ELR (cell line): ENCODE measurements at places on chromosomes 7 and 10.
A peak's percentile ranks its signal among the peaks of the same experiment; 100 is the strongest.

- no peak for DNase-seq
Measured at GRCh38 chr10:97321032-97321803, 2.1 kb downstream of the FRAT1 start.

DNA sequence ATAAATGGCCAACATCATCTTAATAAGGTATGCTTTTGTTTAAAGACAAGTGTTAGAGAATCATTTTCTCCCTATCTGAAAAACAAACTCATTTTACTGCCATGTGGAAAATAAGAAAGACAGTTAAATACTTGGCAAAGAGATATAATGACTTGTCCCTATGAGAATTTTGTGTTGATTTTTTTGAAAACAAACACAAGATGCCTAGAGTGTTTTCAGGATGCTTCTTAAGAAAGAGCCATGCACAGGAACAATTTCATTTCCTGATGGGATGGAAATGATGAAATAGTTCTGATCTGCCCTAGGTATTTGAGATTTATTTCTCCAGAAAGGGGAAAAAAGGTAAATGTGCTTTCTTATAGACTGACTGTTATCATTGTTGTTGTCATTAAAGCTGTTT lies 237.5 kb upstream of the GNAI1 start:
- no peak for DNase-seq

DNA sequence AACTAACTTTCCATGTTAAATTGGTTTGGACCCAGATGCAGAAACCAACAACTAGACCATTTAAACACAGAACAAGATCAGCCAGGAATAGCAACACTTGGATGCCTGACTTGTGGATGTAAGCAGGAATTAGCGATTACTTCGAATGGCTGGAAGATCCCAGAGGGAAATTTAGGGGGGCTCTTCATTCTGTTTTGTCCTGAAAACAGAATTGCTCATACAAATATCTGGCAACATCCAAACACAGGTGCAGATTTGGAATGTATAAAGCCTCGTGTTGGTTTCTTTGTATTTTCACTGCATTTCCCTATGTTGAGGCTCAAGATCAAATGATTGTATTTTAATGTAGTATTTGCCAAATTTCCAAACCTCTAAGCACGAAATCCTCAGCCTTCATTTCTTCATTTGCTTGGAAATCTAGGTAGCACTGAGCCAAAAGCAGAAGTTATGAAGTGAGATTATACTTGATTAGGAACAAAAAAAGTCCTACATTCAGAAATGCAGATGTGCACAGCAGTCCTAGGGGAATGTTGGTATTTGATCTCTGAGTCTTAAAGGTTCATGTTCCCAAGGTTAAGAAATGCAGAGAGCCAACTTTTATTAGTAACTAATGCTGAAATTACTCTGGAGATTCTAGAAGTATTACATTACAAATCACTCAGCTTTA lies 248.7 kb upstream of the TCF7L2 start:
- no peak for DNase-seq

DNA sequence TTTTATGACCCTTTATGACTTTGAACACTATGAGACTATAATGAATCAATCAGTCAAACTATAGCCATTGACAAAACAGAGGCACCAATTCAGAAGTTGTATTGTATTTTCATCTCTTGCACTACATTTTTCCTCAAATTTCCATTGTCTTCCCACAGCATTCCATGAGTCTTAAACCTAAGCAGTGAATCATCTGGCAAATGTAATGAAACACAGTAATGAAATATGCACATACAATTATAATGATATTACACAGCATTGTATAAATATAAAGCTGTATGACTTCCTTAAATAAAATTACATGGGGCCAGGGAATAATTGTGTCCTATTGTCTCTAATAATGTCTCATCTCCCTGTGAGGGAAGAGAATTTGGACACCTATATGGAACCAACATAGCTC lies 45.0 kb downstream of the VWDE start:
- DNase-seq = peak; percentile 45

DNA sequence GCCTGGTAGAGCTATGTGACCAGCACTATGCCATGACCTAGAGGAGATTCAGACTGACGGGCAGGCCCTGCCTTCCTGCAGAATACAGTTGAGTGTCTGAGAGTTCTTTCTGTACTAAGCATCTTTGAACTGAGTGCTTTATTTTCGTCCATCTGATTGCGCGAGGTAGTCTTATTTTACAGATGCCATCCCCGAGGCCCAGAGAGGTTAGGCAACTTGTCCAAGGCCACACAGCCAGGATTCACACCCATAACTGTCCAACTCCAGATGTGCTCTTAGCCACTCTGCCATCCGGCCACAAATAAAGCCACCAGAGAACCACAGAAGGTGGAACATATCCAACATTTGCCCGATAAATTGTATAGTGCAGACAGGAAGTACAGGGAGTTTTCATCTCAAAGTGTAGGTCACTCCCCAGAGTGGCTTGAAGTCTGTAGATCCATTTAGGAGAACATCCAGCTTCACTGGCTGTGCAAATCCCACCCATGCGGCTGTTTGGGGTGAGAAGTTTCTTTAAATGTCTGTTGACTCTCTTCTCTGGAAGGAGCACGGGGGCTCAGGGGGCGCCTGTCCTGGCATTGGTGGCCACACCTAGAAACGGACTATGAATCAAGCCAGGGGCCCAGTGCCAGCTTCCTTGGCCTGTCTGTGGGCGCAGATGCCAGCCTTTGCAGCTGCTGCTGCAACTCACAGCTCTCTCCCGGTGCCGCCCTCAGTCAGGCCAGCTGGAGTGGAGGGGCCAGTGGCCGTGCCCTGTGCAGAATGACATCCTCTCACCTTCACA lies 11.1 kb downstream of the CHST3 start:
- peak; percentile 23 for DNase-seq

DNA sequence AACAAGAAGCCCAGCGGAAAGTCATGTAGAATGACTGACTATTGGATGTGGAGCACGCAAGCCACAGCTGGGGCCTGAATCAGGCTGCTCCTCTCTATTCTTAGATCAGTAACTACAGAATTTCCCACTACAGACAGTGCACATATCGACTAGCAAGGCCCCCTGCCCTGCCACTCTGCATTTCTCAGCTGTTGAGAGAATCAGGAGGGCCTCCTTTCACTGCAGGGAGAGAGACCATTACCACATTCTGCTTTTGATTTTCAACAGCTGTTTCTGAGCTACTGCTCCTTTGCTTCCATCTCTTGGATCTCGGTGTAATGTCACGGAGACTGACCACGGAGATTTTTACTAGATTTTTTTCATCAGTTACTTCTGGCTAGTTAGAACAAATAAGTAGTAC lies 73.8 kb downstream of the PON1 start:
- DNase-seq = no peak

DNA sequence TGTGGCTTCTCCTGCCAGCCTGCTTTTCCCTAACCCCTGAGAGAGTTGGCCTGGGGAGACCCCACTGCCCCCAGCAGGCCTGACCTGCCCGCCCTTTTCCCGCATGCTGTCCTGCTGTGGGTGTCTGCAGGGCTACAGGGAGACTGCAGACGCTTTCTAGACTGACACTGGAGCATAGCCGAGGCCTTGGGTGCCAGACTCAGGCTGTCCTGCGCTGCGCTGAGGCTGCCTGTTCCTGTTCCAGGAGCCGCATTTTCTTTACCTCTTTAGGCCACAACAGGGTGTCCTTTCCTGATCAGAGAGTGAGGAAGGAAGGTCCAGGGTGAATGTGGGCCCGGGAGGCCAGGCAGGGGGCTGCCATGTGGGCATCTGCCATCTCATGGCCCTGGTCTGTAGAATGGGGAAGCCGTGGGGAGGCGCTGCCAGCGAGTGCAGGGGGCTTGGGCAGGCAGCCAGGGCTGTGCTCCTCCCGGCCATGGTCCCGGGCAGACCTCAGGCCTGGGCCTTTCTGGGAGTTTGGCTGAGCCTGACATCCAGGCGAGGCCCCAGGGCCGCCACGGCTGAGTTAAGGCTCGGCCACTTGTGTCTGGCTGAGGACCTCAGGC lies 3.6 kb downstream of the PWWP2B start:
- no peak for DNase-seq

GRCh38 chr7:47501406-47501805 lies 80.5 kb downstream of the TNS3 start:
- DNase-seq = peak; percentile 87

DNA sequence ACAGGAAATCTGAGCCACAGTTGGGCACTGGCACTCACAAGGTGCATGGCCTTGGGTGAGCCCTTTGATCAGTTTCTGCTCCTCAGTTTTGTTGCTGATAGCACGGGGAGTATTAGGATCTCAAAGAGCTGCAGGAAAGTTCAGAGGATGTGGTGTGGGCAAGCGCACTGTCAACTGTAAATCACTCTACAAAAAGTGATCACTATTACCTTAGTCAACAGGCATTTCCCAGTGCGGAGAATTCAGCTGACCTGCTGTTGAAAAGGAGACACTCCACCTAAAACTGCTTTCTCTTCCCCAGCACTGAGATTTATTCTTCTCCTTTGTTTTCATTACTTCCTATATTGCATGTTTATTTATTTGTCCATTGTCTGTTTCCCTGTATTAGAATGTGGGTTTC lies 331.0 kb downstream of the PRPF18 start:
- no peak for DNase-seq

DNA sequence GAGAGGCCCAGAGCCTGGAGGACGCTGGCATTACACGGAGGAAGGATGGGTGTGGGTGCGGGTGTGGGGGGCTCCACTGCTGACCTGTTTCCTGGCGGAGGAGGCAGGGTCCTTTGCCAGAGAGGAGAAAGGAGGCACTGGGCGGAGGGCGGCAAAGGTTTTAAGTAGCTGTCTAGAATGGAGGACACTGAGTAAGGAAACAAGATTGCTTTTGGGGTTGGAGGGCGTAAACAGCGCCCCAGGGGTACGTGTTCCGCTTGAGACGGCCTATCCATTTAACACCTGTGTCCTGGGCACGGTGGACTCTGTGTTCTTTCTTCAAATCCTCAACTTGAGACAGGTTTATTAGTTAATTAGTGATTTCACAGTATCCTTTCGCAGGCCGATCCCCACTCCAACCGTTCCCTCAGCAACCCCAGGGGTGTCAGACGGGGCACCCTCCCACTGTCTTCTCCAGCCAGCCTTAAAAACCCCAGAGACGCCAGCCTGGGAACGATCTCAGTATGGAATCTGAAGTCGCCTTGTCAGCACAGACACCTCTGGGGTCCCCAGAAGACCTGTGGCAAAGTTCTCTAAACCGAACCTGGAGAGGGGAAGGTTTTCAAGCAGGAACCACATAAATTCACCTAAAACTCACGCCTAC lies 24.8 kb downstream of the SFXN4 start:
- DNase-seq = no peak

DNA sequence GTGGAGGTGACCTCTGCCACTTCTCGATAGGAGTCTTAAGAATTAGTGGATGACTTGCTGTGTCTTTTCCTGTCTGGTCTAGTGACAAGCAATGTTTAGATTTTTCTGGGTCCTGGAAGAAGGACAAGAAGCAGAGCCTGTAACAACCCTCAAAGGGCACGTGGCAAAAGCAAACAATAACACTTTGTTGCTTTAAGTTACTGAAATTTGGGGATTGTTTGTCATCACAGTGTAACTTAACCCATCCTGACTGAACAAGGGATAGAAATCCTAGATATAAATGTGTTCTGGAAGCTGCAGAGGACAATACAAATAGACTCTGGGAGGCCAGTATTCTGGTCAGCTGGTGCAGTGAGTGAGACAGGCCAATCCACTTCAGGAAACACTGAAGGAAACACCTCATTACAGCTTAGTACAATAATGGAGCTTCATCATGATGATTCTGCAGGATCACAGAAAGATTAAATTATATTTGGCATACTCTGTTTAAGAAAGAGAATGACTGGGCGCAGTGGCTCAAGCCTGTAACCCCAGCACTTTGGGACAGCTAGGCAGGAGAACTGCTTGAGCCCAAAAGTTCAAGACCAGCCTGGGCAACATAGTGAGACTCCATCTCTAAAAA lies 23.3 kb downstream of the ENKUR start:
- DNase-seq = no peak

DNA sequence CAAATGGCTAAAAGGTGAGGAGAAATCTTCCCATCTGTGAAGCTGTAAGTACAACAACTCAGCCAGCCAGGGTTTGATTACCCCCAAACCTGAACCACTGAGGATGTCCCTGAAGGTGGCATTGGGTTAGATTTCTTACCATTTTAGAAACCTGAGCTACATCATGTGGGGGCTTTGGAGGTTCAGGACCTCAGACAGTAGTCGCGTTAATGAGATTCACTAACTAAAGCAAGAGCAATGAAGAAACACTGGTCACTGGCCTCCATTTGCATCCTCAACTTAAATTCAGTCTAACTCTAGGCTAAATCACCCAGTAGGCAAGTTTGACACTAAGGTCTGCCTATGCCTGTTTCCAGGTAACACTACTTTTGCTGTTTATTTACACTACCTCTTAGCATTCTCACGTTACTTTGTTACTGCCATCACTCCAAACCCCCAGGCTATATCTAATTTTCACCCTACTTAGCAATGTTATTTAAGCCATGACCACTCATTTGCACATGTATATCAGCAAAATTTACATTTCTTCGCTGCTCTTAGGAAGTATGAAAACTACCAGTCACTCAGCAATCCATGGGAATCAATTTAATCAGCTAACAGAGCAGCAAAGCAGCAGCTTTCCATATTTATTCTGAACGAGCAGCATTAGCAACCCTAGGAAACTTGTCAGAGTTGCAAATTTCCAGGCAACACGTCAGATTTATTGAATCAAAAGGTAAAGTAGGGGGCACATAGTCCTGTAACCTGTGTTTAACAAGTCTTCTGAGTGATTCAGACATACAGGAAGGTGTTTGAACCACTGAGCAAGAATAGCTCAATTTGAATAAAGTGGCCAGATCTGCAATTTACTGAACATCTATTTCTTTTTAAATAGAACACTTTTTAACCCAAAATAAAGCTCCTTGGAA lies 788.4 kb upstream of the SORCS1 start:
- no peak for DNase-seq

- DNase-seq = no peak
Measured at GRCh38 chr7:93725954-93726353, 151.4 kb upstream of the CALCR start.

GRCh38 chr7:471866-472639 lies 47.6 kb downstream of the PDGFA start:
- peak; percentile 58 for DNase-seq

DNA sequence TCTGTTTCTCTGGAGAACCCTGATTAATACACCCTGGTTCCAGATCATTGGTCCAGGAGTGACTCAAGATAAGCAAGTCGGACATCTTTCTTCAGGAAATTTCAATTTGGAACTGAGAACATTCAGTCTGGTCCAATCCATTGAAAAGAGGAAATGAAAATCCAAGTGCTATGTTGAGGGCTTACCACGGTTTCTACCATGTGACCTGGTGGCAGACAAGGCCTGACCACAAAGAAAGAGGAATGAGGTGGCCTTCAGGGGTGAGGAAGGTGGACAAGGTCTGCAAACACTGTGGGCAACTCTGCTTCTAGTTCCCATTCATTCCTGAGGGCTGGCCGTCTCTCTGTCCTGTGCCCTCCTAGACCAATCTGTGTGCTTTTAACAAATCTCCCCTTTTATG lies 149.2 kb upstream of the GHITM start:
- DNase-seq = no peak

GRCh38 chr10:44862924-44863323 lies 48.2 kb upstream of the TMEM72 start:
- no peak for DNase-seq

GRCh38 chr7:151046603-151047573 lies 1.4 kb upstream of the ASIC3 start:
- peak; percentile 45 for DNase-seq
